ENCODE measurements at places on chromosomes 4 and X. TPM values are rescaled to one million over a fixed set of nuclear protein-coding genes. Genes with fewer than 3 reads are reported as not detected.

DNA sequence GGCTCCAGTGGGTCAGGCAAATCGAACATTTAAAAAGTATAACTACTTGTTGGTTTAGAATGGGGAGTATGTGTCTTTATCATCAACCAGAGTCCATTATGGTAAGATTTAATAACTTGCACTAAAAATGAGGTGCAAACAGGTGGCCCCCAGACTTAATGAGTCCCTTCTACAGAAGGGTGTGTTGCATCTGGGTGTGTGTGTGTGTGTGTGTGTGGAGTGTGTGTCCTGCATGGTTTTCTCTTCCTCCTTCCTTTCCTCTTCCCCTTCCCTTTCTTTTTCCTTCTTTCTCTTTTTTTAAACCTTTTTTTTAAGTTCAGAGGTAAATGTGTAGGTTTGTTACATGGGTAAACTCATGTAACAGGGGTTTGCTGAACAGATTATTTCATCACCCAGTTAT is 53.7 kb downstream of the GPRIN3 start:
- DNase-seq = no peak

- DNase-seq = no peak
Observed at GRCh38 chr4:80184825-80185756, 12.2 kb upstream of the PRDM8 start.

SPINK2 gene
- total RNA-seq = not detected

DMD gene
- total RNA-seq = 4.0 TPM

DNA sequence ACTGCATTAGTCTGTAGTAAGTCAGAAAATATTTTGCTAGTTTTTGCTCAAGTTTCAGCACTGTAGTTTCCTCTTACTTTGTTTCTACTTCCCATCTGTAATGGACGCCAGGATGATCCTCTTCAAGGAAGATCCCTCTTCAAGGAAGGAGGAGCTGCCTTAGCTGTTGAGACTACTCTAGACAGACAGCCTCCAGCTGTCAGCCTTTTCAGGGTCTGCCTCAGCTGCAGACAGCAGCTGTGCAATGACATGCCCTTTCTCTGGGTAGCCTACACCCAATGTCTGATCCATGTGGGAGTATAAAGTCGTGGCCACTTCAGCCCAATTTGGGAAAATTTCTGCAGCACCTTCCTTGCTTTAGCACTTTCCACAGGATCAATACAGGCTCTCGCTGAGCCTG is 281.0 kb upstream of the MAOA start:
- no peak for DNase-seq

- no peak for DNase-seq
Observed at GRCh38 chr4:19993242-19993641, 258.5 kb upstream of the SLIT2 start.

DNA sequence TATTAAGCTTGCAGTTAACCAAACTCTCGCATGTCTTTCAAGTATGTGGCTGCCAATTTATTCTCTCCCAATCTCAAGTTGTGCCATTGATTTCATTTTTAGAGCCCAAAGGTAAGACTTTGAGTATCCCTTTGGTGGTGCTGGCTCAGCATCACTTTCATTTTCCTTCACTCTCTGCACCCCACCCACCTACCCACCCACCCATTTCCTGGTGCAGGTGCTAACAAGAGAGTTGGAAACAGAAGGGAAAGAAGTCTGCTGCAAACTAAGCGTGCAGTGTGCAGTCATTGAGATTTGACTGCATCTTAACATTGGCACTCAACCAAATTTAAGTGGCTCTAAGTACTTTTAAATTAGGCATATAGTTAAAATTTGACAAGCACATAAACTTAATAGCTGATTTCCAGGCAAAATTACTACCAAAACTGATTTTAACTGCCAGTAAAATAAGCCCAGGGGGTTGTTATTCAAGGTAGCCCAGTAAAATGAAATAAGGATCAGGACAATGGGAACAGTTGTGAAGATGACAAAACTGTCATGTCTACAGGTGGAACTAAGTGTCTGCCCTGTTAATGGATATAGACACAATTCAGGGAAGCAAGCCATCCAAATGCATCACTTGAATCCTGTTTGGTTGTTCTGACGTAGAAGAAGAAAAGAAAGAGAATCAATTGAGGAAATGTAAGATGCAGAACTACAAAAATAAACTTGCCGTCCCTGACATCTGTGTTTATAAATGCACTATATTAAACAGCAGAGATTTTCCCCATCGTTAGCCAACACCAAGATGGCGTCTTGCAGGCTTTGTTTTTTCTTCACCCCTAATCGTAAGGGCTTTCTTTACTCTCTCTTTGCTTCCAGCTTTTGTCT is 184.2 kb downstream of the KDR start:
- DNase-seq = no peak

RBMXL3 gene
- total RNA-seq = not detected

GRCh38 chr4:77445823-77446222 is 159.8 kb upstream of the CXCL13 start:
- no peak for DNase-seq

- DNase-seq = peak; percentile 1
Observed at GRCh38 chr4:97235521-97235920, 907.8 kb downstream of the STPG2 start.

GRCh38 chr4:143253166-143253565 is 68.4 kb downstream of the USP38 start:
- DNase-seq = peak; percentile 21

DNA sequence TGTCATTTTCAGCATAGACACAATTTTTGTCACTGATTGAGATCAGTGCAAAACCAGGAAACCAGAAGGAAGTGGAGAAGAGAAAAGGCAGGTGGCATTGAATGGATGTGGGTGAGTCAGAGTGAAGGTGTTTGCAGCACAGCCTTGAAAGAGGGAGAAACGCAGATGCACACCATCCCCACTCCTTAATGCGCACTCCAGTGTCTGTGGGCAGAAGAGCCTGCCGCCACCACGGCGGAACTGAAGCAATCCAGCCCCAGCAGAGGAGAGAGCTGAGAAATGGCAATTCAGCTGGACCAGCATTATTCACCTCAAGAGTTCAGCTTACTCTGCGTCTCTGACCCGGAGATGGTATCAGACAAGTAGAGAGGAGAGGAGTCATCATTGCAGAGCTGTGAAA is 393.1 kb upstream of the FRG1 start:
- no peak for DNase-seq

GRCh38 chr4:8410641-8411271 is 29.8 kb downstream of the ACOX3 start:
- peak; percentile 60 for DNase-seq

DNA sequence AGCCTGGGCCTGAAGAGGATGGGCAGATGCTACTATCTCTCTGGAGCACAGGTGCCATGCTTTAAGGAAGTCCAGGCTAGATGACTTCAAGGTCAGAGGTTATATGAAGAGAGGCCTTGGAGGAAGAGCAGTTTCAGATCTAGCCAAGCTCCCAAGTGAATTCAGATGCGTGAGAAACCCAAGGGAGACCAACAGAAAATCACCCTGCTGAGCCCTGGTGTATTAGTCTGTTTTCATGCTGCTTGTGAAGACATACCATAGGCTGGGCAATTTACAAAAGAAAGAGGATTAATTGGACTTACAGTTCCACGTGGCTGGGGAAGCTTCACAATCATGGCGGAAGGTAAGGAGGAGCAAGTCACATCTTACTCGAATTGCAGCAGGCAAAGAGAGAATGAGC is 47.8 kb upstream of the LGI2 start:
- DNase-seq = no peak

PLAC8 gene
- 0.35 TPM for total RNA-seq

DNA sequence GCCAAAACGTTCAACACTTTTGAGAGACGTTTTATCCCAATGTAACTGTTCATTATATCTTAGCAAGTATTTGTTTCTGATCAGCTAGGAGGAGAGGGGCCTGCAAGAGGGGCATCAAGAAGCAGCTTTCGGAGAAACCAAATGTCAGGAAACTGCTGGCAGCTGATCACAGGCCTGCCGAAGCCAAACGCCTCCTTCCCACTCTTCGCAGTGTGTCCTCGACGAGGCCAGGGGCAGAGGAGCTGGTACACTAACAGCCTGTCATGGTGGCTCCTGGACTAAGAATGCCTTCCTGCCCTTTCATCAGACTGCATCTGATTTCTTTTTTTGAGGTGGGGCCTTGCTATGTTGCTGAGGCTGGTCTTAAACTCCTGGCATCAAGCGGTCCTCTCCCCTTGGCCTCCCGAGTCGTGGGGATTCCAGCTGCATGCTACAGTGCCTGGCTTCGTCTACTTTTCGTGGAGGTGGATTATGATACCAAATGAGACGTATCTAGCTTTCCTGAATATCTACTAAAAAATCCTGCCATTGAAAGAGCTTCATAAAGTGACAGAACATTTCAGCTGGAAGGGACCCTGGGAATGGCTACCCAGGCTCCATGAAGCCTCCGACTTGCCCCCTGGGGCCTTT is 134.8 kb downstream of the AFAP1 start:
- no peak for DNase-seq

IQSEC2 gene
- 8.2 TPM for total RNA-seq

DNA sequence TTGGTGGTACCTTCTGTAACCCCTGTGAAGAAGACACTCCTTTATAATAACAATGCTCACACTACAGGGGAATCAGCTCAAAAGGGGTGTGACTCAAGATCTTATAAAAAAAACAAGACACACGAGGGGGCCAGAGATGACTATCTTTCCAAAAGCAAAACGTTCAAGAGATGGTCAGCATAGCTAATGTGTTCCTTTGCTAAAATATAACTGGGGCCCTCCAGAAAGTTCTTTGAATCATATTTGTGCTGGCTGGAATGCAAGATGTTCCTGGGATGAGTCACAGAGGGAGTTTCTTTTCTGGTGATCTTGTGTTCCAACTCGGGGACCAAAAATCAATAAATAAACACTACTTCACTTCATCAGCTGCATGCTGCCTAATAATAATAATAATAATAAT is 46.5 kb downstream of the RAI2 start:
- peak; percentile 0 for DNase-seq

AP1AR gene
- total RNA-seq = 31.6 TPM

GRCh38 chrX:114071412-114071811 is 512.5 kb upstream of the HTR2C start:
- no peak for DNase-seq

DNA sequence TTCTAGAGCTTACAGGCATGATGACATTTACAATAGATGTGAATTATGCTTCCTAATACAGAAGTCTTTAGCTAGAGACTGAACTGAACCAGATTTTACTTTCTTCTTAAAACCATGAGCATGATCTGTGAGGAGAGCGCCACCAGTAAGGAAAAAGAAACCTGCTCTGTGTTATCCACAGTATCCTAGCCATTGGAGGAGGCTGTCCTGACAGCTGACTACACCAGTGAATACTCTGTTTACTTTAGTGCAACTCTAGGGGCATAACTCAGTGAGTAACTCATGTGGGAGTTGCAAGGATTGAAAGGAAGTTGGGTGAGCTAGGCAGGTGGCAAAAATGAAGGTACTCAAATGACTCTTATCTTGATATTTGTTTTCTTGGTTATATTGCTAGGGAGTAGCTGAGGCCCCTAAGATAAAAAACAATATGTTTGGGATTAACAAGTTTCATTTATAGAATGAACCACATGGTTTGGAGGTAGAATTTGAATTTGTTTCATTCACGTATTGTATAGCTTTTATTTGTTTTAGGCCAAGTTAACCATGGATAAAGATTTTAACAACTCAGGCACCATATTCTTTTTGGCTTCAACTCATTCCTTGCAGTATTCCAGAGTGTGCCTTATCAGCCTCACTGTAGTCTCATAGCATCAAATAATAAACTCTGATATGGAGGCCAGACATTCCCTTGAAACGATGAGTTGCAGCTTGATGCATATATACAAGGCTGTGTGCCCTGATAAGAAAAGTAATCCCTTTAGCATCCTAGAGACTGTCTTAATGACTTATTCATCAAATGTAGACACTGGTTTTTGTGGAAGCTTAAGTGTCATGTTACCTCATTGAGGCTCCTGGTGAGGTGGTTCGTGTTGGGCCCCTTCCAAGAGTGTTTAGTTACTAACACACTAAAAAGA is 2.5 kb downstream of the BMP3 start:
- peak; percentile 11 for DNase-seq

GRCh38 chrX:69109706-69110105 is 55.5 kb downstream of the PJA1 start:
- no peak for DNase-seq

GRCh38 chrX:73076838-73077237 is 2.5 kb downstream of the PABPC1L2A start:
- DNase-seq = no peak

GRCh38 chr4:143711543-143712154 is 11.2 kb upstream of the FREM3 start:
- no peak for DNase-seq

CAPN6 gene
- 0.87 TPM for total RNA-seq

FABP2 gene
- under 0.01 TPM for total RNA-seq

GRCh38 chr4:76504613-76505465 is 69.8 kb downstream of the SHROOM3 start:
- DNase-seq = peak; percentile 72

DNA sequence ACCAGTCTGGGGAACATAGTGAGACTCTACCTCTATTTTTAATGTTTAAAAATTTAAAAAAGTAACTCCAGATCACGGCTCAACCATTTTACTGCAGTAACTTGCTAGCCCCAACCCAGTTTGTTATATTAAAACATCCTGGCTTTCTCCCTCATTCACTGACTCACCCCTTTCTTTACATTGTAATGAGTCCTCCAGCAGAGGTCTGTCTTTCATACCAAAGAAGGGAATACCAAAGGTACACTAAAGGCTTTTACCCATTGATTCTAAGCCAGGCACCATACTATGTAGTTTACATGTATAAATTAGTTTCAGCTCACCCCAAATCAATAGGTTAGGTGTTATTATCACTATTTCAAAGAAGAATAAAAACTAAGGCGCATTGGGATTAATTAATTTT is 286.9 kb downstream of the PACRGL start:
- DNase-seq = no peak

MBNL3 gene
- 9.4 TPM for total RNA-seq

DNA sequence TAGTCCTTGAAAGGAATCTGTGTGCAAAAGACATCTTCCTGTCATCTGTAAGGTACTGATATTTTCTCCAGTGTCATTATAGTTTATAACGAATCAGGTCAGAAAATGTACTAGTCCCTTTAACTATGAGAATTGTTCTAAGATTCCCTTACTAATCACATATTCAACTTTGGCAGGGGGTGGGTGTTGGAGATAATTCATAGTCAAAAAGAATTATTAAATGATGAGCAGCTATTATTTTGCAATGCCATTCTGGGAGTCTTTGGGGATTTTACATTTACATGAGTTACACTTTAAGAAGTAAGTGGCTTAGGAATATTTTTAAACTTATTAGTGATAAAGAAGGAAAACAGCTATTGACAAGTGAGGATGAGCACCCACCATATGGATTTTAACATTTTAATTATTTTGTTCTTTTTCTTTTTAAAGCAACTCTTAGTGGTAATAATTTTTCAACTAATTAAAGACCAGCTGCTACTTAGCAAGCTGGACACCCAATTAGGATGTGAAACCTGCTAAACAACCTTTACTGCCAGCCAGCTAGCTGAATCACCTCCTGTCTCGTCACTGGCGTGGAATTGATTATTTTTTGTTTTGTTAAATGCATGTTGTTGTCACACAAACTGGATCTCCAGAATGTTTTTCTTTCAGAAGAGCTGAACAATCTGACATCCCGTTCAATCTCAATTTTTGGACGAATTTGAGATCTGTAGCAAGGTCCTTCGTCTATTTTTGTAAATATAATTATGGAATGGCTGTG is 219.2 kb downstream of the ARAP2 start:
- DNase-seq = peak; percentile 18

Measured in renal cortical epithelial cell (primary cell).